ENCODE measurements at places on chromosomes 5 and 9.

- no peak for DNase-seq
These were observed 104.3 kb downstream of the GNAQ start for GRCh38 chr9:77927265-77927664.

- no peak for DNase-seq
These were observed 36.4 kb downstream of the MTMR12 start for GRCh38 chr5:32276173-32276853.

DNA sequence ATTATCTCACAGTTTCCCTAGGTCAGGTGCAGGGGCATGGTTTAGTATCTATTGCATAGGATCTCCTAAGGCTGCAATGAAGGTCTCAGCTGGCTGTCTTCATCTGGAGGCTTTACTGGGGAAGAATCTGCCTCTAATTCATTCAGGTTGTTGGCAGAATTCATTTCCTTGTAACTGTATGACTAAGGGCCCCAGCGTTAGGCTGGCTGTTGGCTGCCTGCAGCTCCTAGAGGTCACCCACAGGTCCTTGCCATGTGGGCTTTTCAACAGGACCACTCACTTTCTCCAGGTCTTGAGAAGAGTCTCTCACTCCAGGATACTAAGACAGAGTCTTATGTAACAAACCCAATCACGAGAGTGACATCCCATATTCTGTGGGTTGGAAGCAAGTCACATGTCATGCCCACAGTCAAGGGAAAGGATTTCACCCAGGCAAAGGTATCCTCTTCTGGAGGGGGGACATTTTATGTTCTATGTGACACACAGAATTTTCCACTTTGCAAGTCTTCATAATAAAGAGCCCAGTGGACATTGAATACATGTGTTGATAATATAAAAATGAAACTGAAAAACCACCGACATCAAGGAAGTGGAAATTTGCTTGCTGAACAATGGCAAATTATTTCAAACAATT is 38.2 kb downstream of the HMHB1 start:
- no peak for DNase-seq

DNA sequence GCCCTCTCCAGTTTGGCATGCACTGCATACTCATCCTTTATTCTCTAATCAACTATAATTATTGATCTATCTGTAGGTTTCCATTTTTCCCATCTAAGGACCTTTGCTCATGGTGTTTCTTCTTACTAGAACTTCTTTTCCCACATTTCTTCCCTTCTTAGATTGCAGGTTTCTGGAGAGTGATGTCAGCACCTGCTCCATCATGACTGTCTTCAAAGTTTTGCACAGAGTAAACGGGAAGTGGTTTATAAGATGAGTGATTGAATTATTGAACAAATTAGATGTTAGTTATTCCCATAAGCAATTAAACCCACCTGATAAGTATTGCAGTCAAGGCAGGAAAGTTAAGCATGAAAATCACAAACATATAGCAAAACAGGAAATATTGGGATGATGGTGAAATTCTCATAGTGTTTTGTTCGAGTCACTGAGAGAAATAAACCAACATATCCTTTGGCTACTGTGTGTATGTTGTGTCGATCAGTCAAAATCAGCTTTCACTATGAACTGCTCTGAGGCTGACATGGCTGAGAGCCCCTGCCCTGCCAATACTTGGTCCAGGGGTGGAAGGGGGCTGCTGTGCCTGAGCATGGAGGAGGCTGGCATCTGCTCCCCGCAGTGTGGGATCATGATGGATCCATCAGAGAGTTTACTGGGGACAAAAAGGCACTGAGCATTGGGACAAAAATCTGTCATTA is 45.5 kb upstream of the S1PR3 start:
- DNase-seq, result no peak

GRCh38 chr5:37841203-37841602 is 1.4 kb upstream of the GDNF start:
- DNase-seq, result no peak

Measured in NCI-H146 (cell line).